ENCODE measurements at places on chromosomes 7 and 10. TPM values are rescaled to one million over a fixed set of nuclear protein-coding genes. Genes with fewer than 3 reads are reported as not detected.

GRCh38 chr10:123687758-123688157 is 21.6 kb downstream of the GPR26 start:
- DNase-seq: no peak

- no peak for DNase-seq
Measured at GRCh38 chr10:117284716-117285494, 44.0 kb downstream of the SLC18A2 start.

DNA sequence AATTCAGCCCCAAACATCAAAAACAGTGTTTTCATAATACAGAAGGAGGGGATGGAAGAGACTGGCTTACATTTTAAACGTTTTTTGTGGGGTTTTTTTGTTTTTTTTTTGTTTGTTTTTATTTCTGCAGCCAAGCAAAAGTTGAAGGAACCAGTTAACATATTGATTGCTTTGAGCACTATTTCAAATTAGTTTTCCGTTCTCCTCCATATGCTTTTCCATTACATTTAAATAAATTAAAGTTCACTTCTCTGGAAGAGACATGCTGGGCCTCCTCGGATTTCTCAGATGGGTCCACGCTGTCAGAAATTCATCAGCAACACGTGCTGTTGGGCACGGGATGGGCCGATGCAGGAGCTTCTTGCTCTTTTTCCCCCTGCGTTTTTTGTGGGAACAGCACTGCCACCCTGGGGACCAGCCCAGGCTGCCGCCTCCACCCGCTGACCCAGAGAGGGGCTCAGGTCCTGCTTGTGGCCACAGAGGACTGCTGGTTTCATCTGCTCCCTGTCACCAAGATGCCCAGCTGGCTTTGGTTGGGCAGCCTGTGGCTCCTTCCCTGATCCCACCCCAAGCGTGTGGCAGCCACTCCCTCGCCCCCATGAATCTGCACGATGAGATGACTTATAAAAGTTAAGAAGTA is 67.7 kb upstream of the CHST15 start:
- no peak for DNase-seq

DNA sequence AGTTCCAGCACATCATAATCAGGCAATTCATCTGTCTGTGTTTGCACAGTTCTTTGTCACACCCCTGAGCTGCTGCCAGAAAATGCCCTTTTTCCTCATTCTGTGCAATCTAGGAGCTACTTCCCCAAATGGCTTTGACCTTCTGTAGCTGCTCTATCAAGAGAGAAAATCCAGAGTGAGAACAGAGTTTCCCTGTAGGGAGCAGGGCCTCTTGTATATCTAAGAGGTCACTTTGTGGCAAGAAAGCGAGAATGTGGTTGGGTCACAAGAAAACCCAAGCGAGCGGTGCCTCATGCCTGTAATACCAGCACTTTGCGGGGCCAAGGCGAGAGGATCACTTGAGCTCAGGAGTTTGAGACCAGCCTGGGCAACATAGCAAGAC is 24.3 kb downstream of the SLC29A3 start:
- DNase-seq: no peak

DNA sequence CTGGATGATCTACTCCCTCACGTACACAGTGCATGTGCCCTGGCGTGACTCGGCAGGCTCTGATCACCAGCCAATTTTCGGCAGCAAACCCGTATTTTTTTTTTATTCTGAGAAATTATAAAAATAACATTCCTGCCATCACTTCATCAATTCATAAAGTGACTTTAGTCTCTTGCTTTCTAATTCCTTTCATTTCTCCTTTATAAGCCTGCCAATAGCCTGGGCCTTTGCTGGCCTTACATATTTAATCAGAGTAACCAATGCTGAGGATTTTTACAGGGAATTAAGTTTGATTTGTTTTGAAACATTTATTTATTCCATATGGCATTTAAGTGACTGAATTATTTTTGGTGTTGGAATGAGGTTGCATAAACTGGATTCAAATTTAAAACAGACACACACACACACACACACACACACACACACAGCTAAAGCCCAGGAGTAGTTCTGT is 140.8 kb downstream of the ETV1 start:
- DNase-seq: no peak

The ASZ1 gene
- not detected for total RNA-seq

DNA sequence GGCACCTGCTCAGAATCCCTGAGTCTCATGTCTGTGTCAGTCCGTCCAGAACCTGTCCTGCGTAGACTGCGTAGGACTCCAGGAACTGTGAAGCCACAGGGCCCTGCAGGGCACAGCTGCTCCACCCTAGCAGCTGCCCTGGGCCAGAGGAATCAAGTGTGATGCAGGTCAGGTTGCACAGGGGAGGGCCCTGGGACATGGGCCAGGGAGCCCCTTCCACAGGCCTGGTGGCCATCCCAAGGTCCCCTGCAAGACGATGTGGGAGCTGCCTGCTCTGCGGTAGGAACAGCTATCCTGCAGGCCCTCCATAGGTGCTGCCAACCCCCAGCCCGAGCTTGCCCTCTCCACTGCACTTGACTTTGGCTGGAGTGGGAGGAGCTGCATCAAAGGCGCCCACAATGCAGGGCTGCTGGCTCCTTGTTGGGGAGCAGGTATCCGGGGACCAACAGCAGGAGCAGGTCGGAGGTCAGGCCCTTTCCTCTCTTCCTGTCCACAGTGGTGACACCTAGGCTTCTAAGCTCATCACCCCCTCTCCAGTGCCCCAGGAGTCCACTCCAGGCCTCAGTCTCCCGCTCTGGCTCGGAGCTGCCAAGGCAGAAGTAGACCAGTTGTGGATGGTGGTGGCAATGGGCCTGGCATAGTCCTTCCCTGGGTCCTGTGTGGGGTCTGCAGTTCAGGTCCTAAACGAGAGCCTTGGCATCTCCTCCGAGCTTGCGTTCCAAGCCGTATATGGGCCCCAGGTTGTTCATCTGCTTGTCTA is 149.1 kb downstream of the MAPK8 start:
- DNase-seq: no peak

All from activated T-helper 2 cell treated with anti-CD3 and anti-CD28 coated beads, Interferon-gamma antibody, Interleukin-2, Interleukin-4, amounts not matched to agents 10 μg/mL and 5 μg/mL and 100 μg/mL, durations not matched to agents 14 hours and 24 hours and 36 hours (primary cell).